RKO (cell line): ENCODE measurements at places on chromosomes 3 and 15.

DNA sequence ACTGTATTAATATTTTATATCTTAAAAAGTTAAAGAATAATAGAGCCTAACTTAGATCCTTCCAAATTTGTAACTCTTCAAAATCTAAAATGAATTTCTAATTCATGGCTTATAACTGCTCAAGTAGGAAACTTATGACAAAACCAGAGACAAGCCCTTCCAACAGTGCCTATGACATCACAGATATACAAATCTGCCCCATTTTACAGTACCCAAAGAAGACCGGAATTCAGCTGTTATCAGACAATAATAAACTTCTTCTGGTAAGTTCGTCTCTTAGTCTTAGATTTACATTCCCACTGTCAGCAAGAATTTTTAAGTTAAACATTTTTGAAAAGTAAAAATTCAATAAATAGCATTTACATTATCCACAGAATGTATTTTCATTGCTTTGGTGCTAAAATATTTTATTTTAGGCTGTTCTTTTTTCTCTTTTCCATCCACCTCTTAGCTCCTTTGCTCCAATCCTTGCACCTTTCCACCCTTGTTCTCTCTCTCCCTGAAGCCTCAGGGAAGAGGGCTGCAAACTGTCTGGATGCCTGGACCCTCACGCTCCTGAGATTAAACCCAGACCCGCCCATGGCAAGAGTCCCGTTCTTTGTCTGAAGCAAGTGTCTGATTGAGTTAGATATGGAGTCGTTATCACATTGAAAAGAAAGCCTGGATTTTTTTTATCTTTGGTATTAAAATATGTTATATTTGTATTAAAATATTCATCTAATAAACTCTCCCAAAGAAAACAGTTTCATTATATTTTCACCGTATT is 312.7 kb downstream of the ZBTB20 start:
- DNase-seq: no peak

- peak; percentile 45 for DNase-seq
Measured at GRCh38 chr3:47664519-47664918, 85.9 kb upstream of the CSPG5 start.

- DNase-seq: no peak
Measured at GRCh38 chr3:131731709-131732108, 228.9 kb upstream of the MRPL3 start.

- no peak for DNase-seq
Measured at GRCh38 chr3:174430986-174431385, 428.1 kb upstream of the NAALADL2 start.

GRCh38 chr3:130528120-130528519 is 11.1 kb downstream of the COL6A6 start:
- no peak for DNase-seq

DNA sequence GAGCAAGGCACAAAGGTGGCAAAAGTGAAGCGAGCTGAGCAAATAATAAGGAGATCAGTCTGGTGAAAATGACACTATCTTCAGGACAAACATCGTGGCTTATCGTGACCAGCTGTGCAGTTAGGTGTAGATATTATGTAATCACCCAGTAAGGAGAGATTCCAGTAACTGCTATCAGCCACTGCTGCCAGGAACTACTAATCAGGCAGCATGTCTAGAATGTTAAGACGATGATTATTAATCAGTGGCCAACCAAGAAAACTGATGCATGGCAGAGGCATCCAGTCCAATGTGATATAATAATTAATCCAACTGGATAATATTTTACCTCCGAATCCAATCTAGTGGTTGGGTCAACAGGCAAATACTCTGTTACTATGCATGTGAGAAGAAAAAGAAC is 252.7 kb upstream of the ZPLD1 start:
- DNase-seq: no peak

GRCh38 chr15:80527406-80527805 is 123.2 kb downstream of the ARNT2 start:
- no peak for DNase-seq

DNA sequence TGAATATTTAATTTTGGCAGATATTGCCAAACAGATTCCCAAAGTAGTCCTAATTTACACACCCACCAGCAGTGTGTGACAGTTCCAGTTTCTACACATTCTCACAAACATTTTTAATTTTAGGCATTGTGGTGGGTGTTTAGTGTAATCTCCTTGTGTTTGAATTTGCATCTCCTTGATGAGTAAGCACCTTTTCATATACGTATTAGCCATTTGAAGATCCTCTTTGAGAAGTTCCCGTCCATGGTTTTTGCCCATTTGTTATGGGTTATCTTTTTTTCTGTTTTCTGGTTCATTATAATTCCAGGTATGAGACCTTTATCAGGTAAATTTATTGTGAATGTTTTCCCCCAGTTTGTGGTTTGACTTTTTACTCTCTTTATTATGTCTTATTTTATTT is 2.3 kb upstream of the TM4SF19 start:
- peak; percentile 88 for DNase-seq
